ENCODE measurements at places on chromosomes 12 and 14.

GRCh38 chr12:22792138-22792537 is 167.2 kb downstream of the ETNK1 start:
- DNase-seq = no peak

DNA sequence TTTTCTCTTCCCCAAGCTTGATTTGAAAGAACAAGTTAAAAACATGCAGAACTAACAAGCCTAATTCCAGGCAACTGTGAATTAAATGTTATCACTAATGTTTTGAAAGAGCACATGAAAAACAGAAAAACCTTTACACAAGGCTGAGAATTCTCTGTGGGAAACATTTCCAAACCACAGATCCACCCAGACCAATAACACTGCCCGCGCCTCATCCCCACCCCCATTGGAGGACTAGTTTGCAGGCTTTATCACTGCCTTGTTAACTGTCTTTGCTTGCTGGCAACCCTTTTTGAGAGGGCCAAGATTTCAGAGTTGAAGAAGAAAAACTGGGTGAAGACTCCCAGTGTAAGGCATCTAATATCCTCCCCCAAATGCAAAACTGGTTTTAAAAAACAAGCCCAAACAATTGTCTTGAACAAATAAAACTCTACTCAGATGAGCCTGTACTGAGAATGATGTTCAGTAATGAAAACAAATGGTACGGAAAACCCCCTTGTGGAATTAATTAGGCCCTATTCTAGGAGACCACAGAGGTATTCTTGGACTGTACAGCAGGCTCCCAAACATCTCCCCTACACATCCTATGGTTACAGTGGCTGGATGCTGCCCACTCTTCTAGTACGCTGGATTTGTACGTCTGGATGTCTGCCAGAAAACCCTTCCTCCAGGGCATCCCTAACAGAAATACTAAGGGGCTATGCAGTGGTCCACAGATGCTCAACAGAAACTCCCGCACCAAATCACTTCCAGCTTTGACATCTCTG is 5.8 kb downstream of the MAX start:
- DNase-seq = no peak

DNA sequence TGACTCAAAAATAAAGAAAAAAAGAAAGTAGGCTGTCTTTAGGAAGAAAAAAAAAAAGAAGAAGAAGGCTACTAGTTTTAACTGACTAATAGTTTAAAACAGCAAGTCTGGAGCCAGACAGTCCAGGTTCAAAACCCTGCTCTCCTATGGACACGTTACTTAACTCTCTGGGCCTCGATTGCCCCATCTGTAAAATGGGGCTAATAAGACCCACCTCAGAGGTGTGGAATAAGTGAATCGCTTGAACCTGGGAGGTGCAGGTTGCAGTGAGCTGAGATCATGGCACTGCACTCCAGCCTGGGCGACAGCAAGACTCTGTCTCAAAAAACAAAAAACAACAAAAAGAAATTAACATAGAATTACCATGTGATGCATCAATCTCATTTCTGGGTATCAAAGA is 10.5 kb upstream of the SCARB1 start:
- no peak for DNase-seq

DNA sequence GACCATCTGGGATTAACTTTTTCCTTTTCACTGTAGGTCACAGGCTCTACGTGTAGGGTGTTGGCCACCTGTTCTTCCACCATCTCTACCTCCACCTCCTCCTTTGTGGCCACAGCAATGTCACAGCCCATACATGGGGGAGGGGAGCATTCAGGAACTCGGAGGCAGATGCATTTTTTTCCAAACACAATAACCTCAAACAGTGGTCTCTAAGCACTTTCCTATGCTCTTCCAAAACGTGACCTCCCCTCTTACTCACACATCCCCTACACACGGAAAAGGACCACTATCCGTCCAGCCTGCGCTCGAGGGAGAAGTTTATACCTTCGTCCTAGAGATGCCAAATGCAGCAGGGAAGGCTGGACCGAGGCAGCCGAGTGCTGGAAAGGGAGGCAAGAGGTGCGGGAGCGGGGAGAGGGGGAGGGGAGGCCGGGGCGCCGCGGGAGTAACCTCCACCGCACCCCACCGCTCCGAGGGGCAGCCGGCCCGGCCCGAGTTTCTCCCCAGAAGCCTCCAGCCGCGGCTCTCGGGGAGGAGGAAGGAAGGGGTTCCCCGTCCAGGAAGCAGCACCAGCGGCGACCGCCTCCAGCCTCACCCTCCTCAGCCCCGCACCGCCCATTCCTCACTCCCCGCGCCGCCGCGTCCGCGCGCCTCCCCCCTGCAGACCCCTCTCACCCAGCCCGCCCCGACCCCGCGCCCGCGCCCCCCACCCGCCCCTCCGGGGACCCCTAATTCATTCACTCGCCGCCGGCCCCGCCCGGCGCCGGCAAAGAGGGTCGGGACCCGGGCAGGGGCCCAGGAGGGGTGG is 594 bp downstream of the KRAS start:
- DNase-seq = peak; percentile 43

DNA sequence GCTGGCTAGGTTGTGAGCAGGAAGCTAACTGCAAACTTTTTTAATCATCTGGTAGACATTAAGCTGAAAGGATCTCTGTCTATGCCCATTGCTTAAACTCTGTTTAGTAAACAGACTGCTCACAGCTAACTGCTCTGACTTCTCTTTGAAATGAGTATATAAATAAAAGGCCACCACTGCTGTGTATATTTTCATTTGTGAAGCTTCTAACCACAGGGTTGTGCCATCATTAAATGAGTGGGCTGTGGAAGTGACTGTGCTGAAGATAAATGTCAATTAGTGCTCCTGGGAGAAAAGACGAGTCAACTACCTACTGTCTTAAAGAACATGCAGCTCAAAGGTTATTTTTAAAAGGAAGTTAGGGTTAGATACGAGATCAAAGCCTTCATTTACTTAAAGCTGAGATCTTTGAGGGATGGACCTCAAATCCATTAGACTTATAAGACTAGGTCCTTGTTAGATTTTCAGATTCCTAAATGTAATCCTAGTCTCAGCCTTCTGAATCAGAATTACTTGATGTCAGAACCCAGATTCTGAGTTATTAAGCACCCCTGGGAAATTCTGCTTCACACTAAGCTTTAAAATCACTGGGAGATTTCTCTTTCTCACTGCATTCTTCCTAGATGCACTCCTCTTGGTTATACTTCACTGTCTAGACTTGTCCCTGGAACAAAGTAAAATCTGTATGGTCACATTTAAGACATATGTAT is 213.1 kb upstream of the FLRT2 start:
- DNase-seq = no peak

DNA sequence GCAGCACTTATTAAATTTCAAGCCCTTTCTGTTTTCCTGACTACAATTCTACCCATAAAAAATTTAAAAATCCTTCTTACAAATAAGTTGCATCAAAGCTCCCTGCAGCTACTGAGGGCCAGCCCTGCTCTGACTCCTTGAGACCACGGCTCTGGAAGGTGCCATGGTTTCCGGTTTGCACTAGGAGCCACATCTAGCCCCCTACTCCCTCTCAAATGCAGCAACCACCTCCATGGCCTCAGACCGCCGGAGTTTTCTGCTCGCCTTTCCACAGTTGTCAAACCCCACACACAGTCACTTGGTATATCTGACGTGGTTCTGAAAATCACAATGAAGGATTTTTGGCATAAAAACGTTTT is 30.1 kb downstream of the P2RX4 start:
- DNase-seq = no peak

DNA sequence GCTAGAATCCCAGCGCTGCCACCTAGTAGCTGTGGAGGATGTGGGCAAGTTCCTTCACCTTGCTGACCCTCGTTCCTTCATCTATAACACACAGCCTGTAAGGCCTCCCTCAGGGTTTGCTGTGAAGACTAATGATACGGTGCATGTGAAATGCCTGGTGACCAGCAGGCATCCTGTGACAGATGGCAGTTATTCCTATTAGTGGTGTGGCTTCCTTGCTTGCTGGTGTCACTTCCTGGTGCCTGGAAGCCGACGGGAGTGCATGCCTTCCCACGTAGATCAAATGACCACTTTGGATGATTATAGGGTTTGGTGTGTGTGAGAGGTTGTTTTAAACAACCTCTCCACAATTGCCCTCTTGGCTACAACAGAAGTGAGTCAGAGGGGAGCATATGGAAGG is 894.9 kb downstream of the VRK1 start:
- DNase-seq = no peak

DNA sequence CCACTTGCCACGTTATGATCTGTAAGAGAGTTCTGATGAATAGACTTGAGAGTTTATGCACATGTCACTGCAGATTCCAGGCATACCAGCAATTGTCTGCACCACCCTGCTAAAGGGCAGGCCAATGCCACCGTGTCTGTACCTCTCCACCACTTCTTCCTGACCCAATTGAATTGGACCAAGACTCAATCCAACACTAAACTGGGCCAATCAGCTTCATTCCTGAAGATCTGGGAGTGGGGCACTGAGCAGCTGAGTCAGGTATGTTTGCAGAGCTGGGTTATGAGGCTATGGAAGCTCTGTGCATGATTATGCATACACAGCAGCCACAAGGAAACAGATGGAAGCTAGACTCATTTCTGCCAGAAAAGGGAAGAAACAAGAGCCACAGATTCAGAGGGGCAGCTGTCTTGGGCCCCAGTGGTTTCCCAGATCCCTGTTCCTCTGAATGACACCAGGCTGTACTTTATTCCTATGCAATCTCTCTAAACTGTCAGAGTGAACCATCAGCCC is 28.0 kb downstream of the DAO start:
- DNase-seq = no peak

DNA sequence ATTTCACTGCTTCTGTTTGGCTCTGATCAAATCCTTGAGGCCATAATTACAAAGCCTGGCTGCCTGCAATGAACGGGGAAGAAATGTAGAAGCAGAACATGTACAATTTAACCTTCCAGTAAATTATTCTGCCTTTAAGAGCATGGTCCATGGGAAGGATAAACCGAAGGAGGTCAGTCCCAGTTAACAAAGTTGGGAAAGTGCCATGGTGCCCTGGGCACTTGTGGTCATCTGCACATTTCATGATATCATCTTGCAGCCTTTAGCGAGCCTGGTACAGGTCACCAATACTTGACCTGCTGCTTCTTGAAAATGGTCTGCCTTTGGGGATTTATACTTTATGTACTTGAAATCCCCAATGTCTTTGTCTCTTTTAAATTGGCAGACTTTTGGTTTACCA is 175.9 kb upstream of the KITLG start:
- DNase-seq = no peak

GRCh38 chr12:5796959-5797225 is 148.2 kb downstream of the ANO2 start:
- no peak for DNase-seq

- DNase-seq = no peak
These were observed 121.6 kb downstream of the MGAT4C start for GRCh38 chr12:86134561-86134960.

- DNase-seq = no peak
These were observed 8.2 kb upstream of the DHRS2 start for GRCh38 chr14:23627961-23628360.

DNA sequence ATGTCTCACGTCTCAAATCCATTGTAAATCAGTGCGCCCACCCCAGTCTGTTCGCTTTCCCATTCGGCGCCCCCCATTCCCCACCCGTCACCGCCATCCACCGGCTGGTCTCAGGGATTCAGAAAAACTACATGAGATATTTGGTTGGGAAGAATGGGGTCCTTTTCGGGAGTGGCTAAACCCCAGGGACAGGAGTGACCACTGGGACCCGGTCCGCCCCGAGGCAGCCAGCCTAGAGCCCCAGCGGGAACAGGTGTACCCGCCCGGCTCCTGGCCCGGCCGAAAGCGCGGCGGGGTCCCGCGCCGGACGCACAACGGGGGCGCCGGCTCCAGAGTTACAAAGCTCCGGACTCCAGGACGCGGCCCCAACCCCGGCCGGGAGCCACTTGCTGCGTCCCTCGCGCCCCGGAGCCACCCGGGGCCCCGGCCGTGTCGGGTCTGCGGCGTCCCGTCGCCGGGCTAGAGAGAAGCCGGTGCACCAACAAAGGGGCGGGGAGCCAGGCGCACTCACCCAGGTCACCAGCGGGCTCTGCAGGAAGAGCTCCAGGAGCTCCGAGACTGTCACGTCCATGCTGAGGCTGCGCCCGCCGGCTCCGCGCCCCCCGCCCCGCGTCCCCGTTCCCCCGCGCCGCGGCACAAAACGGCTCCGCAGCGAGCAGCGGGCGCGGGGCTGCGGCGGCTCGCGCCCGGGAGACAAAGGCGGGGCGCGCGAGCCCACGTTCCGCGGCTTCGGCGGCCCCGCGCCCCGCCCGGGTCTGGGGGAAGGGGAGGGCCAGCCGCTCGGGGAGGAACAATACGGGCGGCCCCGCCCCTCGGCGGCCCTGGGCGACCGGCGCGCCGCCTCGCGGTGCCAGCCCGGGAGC is at the start of gene CCDC88C:
Gene CCDC88C (minus strand): TSS at position 701 of the 863 bp plus-strand sequence. CDS start 130 bp downstream, at position 571.
- DNase-seq = peak; percentile 66

DNA sequence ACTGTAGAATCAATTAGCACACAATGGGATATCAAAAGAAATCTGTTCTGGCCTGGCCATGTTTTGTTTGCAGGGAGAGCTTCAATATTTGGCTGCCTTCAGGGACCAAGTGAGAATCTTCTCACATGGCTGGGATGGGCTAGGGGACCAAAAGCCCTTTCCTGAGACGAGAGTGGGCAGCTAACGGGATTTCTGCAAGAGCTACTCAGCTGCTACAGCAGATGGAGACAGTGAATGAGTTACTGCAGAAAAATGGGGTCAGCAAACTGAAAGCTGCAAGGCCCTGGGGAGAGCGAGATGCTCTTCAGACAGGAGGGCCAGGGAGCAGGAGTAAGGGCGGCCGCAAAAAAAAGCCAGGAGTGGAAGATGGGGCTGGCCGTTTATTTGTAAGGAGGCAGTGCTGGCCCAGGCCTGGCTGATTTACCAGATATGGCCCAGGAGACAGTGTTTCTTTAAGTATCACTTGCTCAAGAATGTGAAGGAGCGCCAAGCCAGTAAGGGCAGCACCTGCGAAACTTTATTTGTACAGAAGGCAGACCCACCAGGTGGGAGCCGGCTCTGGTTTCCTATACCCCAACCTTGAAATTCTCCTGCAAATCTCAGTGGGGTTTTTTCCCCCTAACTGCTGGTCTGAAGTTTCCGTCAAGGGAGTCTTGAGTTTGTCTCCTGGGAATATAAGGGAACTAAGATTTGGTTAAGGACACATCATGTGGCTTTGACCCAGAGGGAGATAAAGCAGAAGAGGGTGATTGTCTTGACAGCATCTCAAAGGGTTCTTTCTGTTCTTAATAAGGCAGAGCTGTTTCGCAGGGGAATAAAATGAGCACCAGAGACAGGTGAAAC is 57.8 kb downstream of the SSH1 start:
- no peak for DNase-seq

DNA sequence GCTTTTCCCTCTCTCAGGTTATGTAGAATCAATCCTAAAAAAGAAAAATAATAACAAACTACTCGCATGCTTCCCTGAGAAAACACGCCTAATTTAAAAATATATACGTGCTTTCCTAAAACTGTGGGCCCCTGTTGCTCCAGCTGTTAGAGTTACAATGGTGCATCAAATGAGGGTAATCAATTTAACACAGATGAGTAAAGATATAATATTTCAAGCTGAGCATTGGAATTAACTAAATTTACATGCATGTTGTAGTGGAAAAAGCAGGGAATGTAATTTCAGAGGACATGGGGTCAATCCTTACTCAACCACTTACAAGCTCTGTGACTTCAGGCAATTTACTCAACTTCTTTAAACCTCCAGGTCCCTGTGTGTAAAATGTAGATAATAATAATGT is 22.4 kb upstream of the LGR5 start:
- DNase-seq = no peak
